ENCODE measurements at places on chromosomes 3 and 15. TPM values are rescaled to one million over a fixed set of nuclear protein-coding genes. Genes with fewer than 3 reads are reported as not detected.

The ZNF639 gene
- polyA plus RNA-seq: 7.6 TPM

The LRRC49 gene
- 9.9 TPM for polyA plus RNA-seq

The ARHGEF26 gene
- 1.4 TPM for polyA plus RNA-seq

The CERS3 gene
- 8.4 TPM for polyA plus RNA-seq

The LYZL4 gene
- polyA plus RNA-seq: not detected

DNA sequence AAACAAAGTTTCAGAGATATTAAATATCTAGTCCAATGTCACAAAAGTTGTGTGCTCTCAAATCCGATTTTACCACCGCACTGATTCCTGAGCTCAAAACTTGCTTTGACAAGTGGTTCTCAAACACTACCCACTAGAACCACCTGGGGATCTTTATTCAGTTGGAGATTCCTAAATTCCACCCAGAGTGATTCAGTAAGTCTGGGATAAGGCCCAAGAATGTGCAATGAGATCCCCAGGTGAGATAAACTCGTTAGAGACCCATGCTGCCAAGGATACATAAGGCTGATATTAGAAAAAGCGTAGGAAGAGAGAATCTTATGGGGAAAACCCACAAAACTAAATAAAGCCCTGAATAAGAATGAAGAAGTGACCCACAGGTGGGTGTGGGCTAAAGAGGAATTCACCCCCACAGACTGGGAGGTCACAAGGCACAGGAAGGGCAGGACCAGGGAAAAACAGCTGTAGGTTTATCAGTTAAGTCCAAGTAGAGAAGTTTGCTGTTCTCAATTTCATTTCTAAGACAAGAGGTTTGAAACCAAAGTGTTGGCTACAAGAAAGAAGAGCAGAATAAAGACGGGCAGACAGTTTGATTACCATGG, 11.5 kb upstream of the RPS17 start:
- peaks cover 19% of the 10 kb centered on the region for H3K4me1 ChIP-seq
- no peak for DNase-seq
- H3K4me3 ChIP-seq: no peak overlapping the region
- H3K27me3 ChIP-seq: no peaks in the 10 kb centered on the region

GRCh38 chr3:51815614-51816013, 36.6 kb upstream of the IQCF6 start:
- H3K36me3 ChIP-seq: no peaks in the 10 kb centered on the region
- H3K27me3 ChIP-seq: peaks cover 5% of the 10 kb centered on the region
- no peak for DNase-seq
- no peak overlapping the region for H3K4me3 ChIP-seq
- H3K27ac ChIP-seq: no peak overlapping the region

DNA sequence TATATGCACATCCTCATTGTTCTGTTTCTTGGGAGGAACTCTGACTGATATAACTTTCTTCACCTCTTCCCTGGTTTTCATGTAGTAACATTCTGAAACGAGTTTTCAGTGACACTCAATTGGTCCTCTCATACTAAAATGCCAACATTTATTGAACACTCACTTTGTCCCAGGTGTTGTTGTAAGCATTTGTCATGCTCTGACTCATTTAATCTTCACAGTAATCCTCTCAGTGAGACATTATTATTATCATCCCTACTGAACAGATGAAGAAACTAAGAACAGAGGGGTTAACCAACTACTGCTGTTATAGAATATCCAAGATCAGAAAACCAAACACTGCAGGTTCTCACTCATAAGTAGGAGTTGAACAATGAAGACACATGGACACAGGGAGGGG, 94.1 kb upstream of the MRPL3 start:
- H3K27ac ChIP-seq: no peak overlapping the region
- H3K27me3 ChIP-seq: no peaks in the 10 kb centered on the region
- DNase-seq: no peak
- H3K36me3 ChIP-seq: no peaks in the 10 kb centered on the region
- H3K4me3 ChIP-seq: no peak overlapping the region
- H3K4me1 ChIP-seq: no peaks in the 10 kb centered on the region

DNA sequence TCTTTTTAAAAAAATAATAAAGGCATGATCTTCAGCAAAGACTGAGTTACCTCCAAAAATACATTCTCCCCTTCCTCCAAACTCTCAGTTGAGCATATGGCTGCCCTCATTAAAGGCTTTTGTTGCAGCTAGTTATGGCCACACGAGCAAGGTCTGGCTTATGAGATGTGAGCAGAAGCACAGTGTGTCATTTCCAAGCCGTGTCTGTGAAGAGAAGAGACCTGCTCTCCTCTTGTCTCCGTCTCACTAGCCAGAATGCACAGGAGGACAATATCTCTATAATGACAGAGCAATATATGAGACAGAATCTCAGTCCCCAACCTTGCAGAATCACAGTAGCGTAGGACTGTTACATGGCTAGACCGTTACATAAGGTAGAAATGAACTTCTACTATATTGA, 152.3 kb downstream of the MAGI1 start:
- peaks cover 19% of the 10 kb centered on the region for H3K4me1 ChIP-seq
- no peak overlapping the region for H3K4me3 ChIP-seq
- no peak for DNase-seq
- H3K27ac ChIP-seq: no peak overlapping the region
- H3K36me3 ChIP-seq: no peaks in the 10 kb centered on the region

DNA sequence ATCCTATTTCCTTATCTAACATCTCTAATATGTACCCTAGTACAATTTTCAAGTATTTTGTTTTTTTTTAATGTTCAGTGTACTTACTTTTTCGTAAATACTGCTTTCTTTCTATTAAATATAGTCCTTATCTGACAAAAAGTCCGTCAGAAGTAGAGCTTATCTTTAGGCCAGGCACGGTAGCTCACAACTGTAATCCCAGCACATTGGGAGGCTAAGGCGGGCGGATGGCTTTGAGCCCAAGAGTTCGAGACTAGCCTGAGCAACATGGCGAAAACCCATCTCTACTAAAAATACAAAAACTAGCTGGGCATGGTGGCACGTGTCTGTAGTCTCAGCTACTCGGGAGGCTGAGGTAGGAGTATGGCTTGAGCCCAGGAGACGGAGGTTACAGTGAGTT, 41.1 kb downstream of the USP3 start:
- no peaks in the 10 kb centered on the region for H3K36me3 ChIP-seq
- DNase-seq: no peak
- H3K27ac ChIP-seq: no peak overlapping the region
- H3K4me1 ChIP-seq: no peaks in the 10 kb centered on the region
- no peak overlapping the region for H3K4me3 ChIP-seq

DNA sequence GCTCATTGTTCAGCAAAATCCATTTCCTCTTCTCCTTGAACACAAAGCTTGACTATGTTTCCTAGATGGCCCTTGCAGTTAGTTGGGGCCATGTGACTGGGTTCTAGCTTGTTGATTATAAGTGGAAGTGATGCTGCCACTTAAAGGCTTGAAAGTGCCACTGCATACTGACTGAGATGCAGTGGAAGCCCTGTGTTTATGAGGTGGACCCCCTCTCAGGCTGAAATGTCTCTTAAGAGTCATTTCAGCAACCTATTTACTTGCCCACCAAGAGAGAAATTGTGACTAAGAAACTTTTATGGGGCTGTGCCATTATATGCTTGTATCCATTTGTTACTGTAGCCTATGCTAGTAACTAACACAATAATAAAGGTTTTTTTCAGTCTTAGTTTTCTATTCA, 8.4 kb upstream of the ANP32A start:
- no peaks in the 10 kb centered on the region for H3K4me1 ChIP-seq
- no peaks in the 10 kb centered on the region for H3K36me3 ChIP-seq
- peaks cover 2% of the 10 kb centered on the region for H3K27me3 ChIP-seq
- no peak for DNase-seq
- no peak overlapping the region for H3K27ac ChIP-seq
